ENCODE measurements at places on chromosomes 2 and 18.

DNA sequence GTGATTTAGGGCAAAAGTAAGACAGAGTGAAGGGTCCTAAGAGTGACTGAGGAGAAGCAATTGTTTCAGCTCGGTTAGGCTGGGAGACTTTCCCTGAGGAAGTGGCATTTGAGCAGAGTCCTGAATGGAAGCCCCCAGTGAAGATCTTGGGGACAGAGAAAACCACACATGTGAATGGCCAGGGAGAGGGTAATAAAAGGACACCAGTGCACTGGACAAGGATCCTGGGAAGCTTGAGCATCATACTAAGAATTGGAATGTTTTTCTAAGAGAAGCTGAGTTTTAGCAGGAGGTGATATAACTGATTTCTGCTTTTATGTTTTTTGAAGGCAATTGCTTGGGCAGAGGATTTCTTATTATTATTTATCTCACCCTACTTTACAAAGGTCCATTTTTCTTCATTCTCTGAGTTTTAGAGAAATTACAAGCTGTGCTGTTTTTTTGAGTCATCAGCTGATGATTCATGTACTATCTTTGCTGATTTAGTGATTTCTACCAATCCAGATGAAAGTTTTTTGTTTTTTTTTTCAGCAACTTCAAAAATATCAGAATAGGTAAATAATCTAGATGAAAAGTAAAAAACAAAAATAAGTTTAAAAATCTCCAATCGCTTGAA, 43.5 kb downstream of the MFSD6 start:
- no peak for DNase-seq

- no peak for DNase-seq
These were observed 40.2 kb upstream of the TGIF1 start for GRCh38 chr18:3409811-3410210.

DNA sequence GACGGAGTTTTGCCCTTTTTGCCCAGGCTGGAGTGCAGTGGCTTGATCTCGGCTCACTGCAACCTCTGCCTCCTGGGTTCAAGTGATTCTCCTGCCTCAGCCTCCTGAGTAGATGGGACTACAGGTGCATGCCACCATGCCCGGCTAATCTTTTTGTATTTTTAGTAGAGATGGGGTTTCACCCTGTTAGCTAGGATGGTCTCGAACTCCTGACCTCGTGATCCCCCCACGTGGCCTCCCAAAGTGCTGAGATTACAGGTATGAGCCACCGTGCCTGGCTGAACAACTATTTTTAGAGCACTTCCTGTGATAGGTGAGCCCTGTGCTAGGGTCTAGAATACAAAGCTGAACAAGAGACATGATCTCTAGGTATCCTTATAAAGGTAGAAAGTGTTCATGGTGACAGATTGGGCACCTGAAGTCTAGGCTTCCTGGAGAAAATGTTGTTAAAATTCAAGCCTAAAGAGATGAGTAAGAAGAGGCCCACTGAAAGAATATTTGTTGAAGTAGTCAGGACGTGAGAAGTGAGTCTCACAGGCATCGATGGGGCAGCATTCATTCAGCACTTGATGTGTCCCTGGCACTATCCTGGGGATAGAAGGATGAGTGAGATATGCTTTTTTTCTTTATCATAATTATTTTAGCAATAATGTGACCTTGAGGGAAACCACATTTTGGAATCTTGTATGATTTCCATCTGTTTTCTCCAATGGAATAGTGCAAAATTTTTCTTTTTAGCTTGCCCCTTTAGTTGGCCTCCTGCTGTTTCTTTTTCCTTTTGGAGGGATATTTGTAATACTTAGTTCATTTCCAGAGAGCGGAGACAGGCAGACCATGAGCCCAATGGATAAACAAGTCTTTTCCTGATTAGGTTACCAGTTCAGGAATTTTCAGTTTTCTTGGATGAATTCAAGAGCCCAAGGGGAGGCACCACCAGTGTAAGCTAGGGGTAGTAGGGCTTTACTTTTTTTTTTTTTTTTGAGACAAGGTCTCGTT, 5.1 kb downstream of the ZNF236 start:
- DNase-seq, result no peak

DNA sequence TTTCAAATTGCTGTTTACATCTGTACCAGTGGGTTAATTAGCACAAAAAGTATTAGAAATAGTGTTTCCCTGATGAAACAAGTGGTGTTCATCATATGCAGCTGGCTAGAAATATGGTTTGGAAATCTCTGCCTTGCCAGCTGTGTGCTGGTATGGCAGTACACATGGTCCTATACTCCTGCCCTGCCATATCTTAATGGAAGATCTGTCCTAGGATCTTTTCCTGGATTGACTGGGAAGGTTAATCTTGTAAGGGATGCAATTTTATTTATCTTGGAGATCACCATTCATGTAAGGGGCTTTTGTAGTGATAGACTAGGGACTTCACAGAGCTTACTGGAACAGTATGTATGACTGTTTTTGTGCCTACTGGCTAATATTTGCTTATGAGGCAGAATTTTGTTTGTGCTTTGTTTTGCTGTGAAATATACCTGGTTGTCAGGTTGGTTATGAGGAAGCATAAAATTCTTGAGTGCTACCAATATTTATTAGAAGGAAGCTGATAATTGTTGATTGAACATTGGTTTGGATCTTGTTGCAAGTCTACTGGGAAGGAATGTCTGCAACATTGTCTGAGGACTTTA, 73.5 kb downstream of the GULP1 start:
- no peak for DNase-seq

DNA sequence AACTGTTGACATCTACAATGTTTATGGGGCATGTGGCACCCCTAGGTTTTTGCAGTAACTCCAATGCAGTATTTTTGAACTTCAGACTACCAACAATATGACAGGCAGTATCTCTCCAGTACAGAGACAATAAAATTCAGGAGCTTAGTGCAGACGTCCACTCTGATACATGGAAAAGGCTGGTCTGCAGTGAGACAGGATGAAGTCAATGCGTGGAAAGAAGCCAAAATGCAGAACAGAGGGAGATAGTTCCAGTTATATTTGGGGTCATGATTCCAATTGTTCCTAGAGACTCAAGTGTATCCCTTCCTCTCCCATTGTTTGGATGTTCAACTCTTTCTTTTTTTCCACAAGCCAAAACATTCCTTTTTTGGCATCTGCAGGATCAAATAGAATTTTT, 18.7 kb upstream of the SMAD2 start:
- no peak for DNase-seq

DNA sequence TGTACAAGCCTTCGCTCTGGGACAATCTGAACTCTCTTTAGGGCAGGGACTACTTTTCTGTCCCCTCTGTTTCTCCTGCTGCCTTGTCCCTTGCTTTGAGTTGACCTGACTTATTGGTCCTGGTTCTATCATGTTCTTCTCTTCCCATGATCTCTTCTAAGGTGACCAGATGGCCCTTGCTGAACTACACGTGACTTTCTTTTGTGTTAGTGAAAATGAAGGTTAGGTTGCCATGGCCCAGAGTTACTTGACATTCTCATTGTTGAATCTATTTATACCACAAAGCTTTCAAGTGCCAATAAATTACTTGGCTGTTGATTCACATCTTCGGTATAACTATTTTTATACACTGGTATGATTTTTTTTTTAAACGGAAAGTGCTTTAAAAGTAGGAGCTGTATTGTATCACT, 24.4 kb downstream of the MRPL33 start:
- DNase-seq, result no peak

- DNase-seq, result no peak
These were observed 39.1 kb downstream of the PCBP1 start for GRCh38 chr2:70126413-70126812.

GRCh38 chr2:99595373-99595772, 105.6 kb upstream of the REV1 start:
- DNase-seq, result no peak

DNA sequence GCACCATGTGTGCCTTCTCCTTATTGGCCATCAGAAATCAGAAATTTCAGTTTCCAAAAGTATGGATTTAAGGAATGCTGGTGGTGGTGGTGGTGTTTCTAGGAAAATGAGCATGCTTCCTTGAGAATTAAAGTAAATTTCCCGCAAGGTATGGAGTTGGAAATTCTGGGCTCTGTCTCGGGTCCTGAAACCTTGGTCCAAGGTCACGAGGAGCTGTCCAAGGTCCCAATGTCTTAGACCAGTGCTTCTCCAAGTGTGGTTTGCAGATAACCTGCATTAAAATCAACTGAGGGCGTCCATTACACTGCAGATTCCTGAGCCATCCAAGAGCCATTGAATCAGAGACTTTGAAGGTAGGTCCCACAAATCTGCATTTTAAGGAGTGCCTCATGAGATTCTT, 210.9 kb upstream of the PKDCC start:
- no peak for DNase-seq

DNA sequence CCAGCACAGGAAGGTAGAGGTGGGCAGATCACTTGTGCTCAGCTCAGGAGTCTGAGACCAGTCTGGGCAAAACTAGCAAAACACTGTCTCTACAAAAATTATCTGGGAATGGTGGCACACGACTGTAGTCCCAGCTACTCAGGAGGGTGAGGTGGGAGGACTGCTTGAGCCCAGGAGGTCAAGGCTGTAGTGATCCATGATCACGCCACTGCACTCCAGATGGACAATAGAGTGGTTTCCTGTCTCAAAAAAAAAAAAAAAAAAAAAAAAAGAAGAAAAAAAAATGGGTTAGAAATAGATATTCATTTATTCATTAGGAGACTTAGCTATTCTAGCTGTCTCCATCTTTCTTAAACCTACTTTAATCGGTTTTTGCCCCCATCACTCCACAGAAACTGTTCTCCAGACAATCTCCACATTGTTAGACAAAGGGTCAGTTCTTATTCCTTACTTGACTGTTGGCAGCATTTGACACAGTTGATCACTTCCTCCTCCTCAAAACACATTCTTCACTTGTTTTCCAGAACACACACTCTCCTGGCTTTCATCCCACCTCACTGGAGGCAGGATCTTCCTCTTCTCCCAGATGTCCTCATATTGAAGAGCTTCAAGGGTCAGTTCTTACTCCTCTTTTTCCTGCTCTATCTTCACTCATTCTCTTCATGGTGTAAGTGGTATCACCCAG, 103.1 kb downstream of the DTNB start:
- DNase-seq, result no peak

DNA sequence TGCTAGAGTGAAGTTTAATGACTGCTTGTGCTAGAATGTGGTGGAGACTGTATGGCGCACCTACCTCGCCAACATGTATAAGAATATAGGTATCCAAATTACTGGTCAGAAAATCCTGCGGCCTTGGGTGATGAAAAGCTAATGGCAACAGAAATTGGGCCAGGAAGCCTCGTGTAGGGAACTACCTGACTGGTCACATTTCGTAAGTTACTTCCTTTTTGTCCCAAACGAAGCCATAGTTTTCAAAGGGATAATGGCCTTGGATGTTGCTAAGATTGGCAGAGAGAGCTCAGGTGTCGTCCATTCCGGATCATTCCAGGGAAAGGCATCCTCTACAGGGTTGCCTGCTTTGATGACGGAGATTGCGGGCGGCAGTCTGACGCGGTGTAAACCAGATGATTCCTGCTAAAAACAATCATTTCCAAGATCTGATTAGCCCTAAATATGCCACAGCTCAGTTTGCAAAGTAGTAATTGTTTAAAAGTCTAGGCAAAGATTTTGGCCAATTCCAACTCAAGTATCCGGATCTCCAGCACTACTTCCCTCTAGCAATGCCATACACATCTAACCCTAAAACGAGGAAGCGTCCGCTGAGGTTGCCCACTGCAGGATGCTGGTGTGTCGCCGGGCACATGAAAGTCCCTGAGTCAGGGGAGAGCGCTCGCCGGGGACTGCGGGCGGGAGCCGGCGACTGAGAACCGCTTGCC, 708 bp upstream of the MALT1 start:
- DNase-seq, result no peak

- DNase-seq, result no peak
These were observed 111.6 kb upstream of the PIEZO2 start for GRCh38 chr18:11260961-11261461.

DNA sequence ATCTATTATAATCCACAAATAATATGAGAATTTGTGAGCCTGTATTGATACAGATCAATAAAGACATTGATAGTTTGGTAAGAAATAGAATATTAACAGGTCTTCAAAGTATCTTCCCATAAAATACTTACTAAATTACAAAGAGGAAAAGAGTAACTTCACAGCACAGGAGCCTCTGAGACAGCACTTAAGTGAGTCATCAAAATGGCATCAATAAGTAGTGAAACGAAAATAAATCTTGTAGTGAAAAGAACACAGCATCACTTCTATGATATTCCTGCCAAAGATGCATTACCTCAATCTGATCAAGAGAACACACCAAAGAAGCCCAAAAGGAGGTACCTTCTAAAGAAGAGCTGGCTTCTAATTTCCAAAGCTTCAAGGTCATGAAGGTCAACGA, 116.4 kb downstream of the CBLN2 start:
- no peak for DNase-seq

DNA sequence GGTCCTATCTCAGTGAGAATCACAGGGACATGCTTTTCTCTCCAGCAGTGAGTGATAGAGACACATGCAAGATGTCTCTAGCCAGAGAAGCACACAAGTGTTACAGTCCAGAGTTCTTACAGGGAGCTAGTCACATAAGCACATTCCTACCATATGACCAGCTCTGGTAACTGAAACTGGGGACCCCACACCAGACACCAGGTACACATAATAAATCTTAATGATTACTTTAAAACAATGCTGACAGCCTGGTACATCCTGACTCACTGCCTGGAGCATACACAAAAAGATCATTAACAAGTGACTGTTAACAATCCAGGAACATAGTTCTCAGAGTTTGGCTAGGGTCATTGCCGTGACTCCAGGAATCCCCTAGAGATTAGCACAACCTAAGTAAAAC, 53.6 kb downstream of the GALNT1 start:
- DNase-seq, result no peak

- no peak for DNase-seq
These were observed 748.0 kb downstream of the DPP10 start for GRCh38 chr2:115190459-115190858.

DNA sequence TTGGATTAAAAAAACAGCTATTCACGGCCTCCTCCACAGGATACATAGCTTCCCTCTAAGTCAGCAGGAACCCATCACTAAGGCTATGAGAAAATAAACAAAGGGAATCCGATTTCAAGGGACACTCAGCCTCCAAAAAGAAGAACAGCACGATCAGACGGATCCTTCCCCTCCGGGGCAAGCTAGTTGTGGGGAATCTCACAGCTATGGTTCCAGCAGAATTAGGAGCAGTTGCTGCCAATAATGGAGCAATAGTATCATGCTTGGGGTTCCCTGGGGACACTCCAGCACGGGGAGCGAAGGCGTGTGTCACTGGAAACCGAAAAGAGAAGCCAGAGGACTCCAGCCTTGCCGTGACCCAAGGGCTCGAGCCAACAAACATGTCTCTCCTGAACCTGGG, 163.1 kb downstream of the TTC32 start:
- no peak for DNase-seq

GRCh38 chr2:128662051-128662471, 343.4 kb upstream of the HS6ST1 start:
- DNase-seq, result no peak
